Substantia nigra (tissue), 51 donors: ENCODE measurements at places on chromosomes 16 and 17.

GRCh38 chr17:55521186-55521585 is 9.9 kb upstream of the SMIM36 start:
- DNase-seq = no peak

DNA sequence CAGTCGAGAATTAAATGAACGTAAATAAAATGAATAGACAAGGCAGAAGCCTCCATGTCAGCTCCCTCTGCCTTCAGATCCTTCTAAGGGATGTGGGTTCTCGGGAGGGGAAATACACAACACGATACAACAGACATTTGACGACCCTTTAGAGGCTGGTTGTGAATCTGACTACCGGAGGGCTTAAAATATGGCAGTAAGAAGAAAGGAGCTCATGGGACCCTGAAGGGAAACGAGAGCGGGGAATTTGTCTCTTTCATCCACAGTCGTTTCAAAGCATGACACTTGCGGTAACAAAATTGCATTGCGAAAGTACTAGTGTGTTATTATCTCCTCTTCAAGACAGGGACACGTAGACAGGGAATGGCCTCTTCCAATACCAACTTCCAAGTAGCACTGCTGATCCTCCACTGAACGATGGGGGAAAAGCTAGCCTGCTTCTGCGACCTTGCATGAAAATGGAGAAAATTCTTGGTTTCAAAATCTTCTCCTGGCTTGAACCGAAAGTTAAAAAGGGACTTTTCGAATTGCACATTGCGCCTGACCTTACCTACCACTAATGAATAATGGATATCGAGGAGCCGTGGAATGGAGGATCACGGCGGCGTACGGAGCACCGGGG is 1.2 kb upstream of the TNRC6C start:
- no peak for DNase-seq

- no peak for DNase-seq
Observed at GRCh38 chr16:24409045-24409444, 130.3 kb upstream of the RBBP6 start.

GRCh38 chr16:85594273-85594977 is 18.7 kb upstream of the GSE1 start:
- DNase-seq = no peak

- DNase-seq = no peak
Observed at GRCh38 chr17:22145605-22146178, 453.4 kb downstream of the KCNJ18 start.
